Tibial nerve (tissue), 4 donors: ENCODE measurements at places on chromosomes 3 and 15. TPM values are rescaled to one million over a fixed set of nuclear protein-coding genes. Genes with fewer than 3 reads are reported as not detected.

FAM174B gene
- total RNA-seq: 11.0 TPM

DNA sequence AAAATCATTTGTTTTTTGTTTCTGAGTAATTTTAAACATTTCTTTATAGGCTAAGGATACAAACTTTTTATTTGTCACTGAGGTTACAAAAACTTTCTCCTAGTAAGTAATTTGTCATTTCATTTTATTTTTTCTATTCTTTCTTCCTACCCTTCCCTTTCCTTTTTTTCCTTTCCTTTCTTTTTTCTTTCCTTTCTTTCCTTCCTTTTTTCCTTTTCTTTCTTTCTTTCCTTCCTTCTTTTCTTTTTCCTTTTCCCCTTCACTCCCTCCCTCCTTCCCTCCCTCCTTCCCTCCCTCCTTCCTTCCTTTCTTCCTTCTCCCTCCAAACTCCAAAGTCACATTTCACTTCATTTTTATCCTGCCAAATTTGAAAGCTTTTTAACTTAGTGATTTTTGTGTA, 115.1 kb upstream of the FAN1 start:
- no peak for DNase-seq

DNA sequence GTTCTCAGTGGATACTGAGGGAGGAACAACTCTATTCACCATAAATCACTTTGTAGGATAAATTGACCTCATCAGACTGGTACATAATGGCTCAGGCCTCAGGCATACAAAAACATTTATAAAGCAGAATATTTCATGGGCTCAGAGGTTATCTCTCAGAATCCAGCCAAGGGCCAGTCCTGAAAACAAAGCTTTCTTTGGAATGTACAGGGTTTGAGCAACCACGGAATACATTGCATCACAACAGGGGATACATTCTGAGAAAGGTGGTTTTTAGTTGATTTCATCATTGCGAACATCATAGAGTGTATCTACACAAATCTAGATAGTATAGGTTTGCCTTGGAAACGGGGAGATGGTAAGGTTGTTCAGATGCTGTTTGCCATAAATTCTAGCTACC, 33.4 kb upstream of the CTDSPL2 start:
- no peak for DNase-seq

DNA sequence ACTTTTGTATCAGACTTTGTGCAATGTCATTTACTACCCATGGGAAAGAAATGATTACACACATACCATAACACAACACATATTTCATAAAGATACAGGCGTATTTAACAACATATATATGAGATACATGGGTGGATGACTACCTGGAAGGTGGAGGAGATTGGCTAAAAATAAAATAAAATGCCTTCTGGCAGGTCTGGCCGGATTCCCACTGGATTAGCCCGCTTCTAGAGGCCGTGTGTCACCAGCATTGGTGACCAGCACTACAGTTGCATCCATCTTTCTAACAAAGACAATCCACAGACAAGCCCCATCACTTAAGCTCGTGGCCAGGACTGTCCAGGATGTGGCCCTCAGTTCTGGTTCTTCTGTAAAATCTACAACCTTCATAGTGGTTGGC, 21.0 kb upstream of the SEC22A start:
- no peak for DNase-seq

GRCh38 chr3:178236555-178237277, 299.5 kb upstream of the KCNMB2 start:
- DNase-seq: no peak
